Fibroblast of skin of abdomen (primary cell): ENCODE measurements at places on chromosomes 12 and 14.

- DNase-seq: no peak
Measured at GRCh38 chr12:3225796-3226180, 148.6 kb downstream of the TSPAN9 start.

DNA sequence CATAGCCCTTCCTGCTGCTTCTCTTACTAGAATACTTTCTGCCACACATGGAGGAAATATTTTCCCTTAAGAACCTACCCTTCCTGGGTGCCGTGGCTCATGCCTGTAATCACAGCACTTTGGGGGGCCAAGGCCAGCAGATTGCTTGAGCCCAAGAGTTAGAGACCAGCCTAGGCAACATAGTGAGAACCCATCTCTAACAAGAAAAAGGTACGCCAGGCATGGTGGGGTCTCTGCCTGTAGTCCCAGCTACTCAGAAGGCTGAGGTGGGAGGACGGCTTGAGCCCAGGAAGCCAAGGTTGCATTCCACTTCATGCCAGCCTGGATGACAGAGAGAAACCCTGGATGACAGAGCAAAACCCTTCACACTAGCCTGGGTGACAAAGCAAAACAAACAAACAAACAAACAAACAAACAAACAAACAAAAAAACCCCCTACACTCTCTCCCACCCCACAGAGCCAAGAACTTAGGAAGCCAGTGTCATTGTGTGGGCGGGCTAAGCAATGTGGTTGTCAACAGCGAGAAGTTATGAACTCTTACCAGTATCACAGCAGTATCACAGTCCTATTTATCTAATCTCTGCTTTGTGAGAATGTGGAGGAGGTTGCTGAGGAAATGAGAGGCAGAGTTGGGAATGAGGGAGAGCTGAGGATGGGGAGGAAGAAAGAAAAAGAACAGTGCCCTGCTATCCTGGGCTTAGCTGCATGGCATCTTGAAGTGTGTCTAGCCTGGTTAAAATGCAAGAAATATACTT lies 53.8 kb upstream of the CLEC14A start:
- DNase-seq: no peak

GRCh38 chr12:46558677-46559076 lies 186.1 kb upstream of the SLC38A2 start:
- DNase-seq: peak; percentile 56

DNA sequence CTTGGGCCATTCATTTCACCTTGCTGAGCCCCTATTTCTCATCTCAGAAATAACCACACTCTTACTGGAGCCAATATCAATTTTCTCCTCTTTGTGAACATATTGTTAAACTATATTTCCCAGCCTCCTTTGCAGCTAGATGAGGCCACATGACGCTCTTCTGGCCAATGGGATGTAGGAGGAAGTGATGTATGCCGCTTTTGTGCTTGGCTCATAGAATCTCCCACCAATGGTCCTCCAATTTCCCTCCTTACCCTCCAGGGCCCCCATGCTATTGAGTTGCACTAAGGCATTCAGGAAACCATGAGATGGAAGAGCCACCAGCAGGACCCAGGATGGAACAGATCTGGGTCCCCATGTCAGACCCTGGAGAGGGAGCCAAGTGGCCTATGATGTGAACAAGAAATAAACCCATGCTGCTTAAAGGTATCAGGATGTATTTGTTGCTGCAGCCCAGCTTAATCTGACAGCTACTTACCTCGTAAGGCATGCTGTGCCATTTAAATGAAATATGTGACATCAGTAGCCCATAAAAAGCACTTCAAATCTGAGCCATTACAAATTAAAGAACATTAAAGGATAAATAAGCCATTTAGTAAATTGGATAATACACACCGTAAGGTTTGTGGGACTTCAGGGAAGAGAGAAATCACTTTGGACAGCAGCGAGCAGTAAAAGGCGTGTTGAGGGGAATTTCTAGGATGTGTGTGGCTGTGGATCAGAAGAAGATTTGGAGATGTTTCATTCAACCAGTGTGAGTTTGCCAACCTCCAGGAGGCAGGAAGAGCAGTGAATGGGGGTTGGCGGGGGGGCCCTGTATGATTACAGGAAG lies 24.4 kb upstream of the BDKRB2 start:
- DNase-seq: no peak

DNA sequence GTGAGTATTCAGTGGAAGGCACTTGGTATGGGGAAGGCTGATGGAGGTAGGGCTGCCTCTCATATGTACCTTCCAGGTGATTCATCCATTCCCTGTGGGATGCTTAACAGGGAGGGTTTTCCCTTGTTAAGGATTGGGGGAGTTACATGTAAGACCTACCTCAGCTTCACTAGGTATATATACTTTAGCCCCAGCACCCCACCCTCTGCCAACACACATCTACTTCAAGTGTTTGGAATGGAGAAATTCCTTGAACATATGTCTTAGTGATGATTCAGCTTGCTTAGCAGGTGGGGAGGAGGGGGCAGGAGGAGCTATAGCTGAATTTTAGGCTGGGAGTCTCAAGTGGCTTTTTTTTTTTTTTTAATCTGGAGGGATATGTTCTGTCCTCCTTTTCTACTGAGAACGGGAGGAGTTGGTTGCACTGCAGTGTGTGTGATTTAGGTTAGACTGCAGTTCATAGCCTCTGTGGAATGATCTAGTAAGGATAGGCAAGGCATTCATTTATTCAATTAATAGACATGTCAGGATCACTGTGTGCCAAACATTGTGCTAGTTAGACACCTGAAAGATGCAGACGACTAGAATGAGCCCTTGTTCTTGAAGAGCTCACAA lies 1.7 kb downstream of the PIP4K2C start:
- DNase-seq: no peak

- peak; percentile 18 for DNase-seq
Measured at GRCh38 chr12:109291521-109292341, 17.4 kb downstream of the FOXN4 start.

DNA sequence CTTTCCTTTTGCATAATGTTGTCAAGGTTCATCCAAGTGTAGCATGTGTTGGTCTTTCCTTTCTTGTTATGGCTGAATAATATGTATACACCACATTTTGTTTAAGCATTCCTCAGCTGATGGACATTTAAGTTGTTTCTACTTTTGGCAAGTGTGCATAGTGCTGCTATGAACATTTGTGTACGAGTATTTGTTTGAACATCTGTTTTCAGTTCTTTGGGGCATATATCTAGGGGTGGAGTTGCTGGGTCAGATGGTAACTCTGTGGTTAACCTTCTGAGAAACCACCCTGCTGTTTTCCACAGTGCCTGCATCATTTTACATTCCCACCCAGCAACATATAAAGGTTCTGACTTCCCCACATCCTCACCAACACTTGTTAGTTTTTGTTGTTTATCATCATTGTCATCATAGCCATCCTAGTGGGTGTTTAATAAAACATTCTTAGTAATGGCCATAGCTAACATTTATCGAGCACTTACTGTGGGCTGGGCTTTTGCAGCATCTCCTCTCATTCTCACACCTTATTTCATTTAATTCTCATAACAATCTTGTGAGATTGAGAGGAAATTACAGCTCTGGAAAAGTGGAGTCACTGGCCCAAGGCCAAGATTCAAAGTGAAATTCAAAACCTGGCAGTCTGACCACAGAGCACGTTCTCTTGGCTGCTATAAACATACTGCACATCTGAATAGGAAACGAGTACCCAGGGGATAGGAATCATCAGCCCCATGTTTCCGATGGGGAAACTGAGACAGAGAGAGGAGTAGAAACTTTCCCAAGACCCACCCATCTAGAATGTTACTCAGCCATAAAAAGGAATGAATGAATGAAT lies 193.6 kb downstream of the KSR2 start:
- peak; percentile 41 for DNase-seq

GRCh38 chr12:57632073-57632957 lies 686 bp downstream of the B4GALNT1 start:
- DNase-seq: no peak

GRCh38 chr14:66069036-66069435 lies 417.1 kb upstream of the CCDC196 start:
- peak; percentile 36 for DNase-seq

- peak; percentile 93 for DNase-seq
Measured at GRCh38 chr12:80268924-80269749, 169.8 kb downstream of the OTOGL start.

- DNase-seq: peak; percentile 7
Measured at GRCh38 chr12:96571101-96571862, 81.9 kb downstream of the CFAP54 start.

GRCh38 chr12:240566-240965 lies 22.1 kb downstream of the SLC6A13 start:
- no peak for DNase-seq

GRCh38 chr12:27814411-27814810 lies 34.4 kb upstream of the MANSC4 start:
- DNase-seq: no peak

GRCh38 chr12:65656156-65656882 lies 168.0 kb upstream of the HMGA2 start:
- DNase-seq: no peak
